ENCODE measurements at places on chromosomes 6 and 20.

DNA sequence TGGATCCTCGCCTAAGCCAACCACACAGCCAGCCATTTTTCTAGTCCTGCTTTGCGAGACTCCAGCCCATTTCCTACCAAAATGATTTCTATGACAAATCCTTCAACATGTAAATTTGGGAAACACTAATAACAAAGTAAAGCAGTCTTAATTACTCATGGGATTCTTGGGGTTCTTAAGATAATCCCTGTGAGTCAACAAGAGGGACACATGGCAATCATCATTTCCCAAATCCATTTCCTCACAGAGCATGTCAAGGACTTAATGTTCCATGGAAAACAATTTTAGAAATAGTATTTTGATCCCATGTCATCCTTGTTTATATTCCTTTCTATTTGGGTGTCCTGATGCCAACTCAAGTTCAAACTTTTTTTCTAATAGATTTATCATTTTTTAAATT lies 322.7 kb upstream of the NOX3 start:
- no peak for DNase-seq

GRCh38 chr6:90849686-90850085 lies 262.8 kb upstream of the MAP3K7 start:
- no peak for DNase-seq

- DNase-seq, result no peak
These were observed 21.4 kb upstream of the TXLNB start for GRCh38 chr6:139313229-139313628.

DNA sequence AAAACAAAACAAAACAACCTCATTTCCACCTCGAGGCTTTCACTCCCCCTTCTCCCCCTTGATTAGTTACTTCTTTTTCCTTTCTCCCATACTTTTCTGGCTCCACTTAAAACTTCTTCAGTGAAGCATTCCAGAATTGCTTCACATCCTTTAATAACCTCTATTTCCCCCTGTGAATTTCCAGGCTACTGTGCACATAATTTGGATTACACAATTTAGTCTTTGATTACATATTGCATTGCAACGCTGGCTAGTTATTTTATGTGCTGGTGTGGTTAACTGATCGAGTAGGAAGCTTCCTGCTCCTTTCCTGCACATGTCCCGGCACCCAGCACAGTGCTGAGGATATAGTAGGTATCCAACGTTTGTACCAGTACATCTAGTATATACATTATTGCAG lies 28.1 kb upstream of the EEF1E1 start:
- no peak for DNase-seq

- DNase-seq, result no peak
These were observed 1152.3 kb upstream of the GJE1 start for GRCh38 chr6:140980265-140980887.

DNA sequence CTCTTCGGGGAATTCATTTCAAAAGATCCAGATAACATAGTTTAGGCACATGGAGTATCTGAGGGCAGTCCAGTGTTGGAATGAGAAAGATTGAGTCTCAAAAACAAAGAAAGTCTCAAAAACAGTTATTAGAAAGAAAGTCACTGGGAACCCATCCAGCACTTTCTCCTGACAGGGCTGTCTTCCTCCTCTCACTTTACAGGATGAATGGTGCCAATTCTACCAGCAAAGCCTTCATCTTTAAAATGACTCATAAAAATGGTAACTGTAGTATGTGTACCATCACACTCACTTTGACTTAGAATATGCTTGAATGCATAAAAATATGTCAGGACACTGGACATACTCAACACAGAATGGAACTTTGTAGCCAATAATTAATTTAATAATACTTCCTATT lies 71.3 kb downstream of the SLC22A3 start:
- DNase-seq, result no peak

- DNase-seq, result no peak
These were observed 122.4 kb upstream of the VGLL2 start for GRCh38 chr6:117142995-117143394.

DNA sequence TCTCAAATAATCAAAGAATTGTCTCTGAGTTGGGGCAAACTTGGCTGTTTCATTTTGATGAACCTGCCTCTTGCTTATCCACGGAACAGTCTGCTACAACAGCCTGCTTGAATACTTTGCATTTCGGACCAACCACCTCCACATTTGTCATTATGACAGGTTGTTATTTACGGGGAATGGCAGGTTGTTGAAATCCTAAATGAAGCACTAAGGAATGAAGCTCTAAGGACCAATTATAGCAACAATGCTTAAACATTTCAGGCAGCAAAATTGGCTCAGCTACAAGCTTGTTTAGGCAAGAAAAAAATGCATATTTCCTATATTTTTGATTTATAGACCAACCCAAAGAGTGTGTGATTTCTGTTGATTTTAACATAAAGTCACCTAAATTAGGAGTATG lies 84.5 kb downstream of the MAP3K7 start:
- no peak for DNase-seq

Data from SHP77 (cell line).